ENCODE measurements at places on chromosomes 3 and 15. TPM values are rescaled to one million over a fixed set of nuclear protein-coding genes. Genes with fewer than 3 reads are reported as not detected.

GP5 gene
- 0.34 TPM for total RNA-seq

PARP16 gene
- 11.3 TPM for total RNA-seq

C2CD4B gene
- total RNA-seq = 8.6 TPM

MRAS gene
- 49.2 TPM for total RNA-seq

ARNT2 gene
- total RNA-seq = 7.5 TPM

DNA sequence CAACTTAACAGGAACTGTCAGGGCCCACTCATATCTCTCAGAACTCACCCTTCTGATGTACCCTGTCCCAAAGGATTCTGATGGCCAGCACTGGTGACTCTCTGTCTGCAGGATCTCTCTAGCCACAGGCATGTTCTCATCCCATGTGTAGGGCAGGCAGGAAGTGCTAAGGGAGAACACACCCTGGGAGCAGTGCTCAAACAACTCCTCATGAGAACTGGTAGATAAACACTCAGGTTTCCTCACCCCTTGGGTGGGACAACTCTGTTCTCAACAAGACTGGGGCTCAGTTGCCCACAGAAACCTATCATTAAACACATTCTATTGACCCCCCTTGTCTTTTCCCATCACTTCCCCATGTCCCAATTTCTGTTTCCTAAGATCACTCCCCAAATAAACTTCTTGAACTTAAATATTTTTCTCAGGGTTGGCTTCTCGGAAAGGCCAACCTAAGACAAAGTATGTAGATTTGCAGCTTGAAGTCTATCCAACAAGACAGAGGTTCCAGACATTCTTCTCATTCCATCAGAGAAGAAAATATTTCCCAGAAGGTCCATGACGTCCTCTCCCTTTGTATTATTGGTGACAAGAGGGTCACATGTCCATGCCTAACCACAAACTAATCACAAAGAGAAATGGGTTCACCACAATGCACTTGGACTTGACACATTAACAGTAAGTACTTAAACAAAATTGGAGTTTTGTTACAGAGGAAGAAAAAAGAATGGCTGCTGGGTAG is 276.6 kb upstream of the GADL1 start:
- H3K4me3 ChIP-seq = no peak overlapping the region
- H3K27ac ChIP-seq = peak overlapping the region; percentile 1
- DNase-seq = no peak
- no peaks in the 10 kb centered on the region for H3K4me1 ChIP-seq
- no peaks in the 10 kb centered on the region for H3K36me3 ChIP-seq

- H3K36me3 ChIP-seq = no peaks in the 10 kb centered on the region
- no peak overlapping the region for H3K4me3 ChIP-seq
- H3K4me1 ChIP-seq = no peaks in the 10 kb centered on the region
- DNase-seq = no peak
- H3K27me3 ChIP-seq = no peaks in the 10 kb centered on the region
- H3K27ac ChIP-seq = no peak overlapping the region
These were observed 36.3 kb upstream of the PPM1L start for GRCh38 chr3:160719710-160720109.

DNA sequence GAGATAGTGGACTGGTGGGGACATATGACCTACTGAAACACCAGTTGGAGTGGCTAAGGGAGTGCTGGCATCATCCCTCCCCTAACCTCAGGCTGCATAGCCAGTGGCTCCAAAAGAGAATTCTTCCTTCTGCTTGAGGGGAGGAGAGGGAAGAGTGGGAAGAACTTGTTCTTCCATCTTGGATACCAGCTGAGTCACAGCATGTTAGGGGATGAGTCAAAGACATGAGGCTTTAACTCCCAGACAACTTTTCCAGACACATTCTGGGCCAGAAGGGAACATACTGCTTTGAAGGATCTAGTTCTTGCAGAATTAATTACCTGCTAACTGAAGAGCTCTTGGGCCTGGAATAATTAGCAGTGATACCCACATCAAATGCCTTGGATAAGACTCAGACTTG is 36.8 kb upstream of the PEX5L start:
- no peaks in the 10 kb centered on the region for H3K4me1 ChIP-seq
- H3K36me3 ChIP-seq = no peaks in the 10 kb centered on the region
- H3K27ac ChIP-seq = no peak overlapping the region

- H3K4me3 ChIP-seq = no peak overlapping the region
- H3K36me3 ChIP-seq = no peaks in the 10 kb centered on the region
- DNase-seq = no peak
- peaks cover 44% of the 10 kb centered on the region for H3K4me1 ChIP-seq
- H3K27ac ChIP-seq = peak overlapping the region; percentile 72
These were observed 29.4 kb downstream of the LYSMD4 start for GRCh38 chr15:99703603-99704443.

DNA sequence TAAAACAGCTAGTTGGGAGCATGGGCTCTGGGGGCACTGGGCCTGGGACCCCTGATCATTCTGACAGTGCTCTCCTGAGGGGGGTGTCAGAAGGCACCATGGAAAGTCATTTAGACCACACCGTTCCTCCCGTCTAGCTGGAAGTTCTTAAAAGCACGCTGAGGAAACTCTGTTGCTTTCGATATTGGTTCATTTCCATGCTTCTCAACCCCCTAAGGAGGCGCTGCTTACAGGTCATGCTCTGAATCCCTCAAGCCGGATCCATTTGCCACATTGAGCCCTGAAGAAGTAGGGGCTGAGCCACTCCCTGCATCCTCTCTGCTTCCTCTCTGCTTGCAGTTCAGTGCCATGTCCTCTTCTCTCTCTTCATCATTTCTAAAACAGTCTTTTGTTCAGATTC is 187.2 kb downstream of the CACNA2D3 start:
- no peaks in the 10 kb centered on the region for H3K36me3 ChIP-seq
- DNase-seq = no peak
- no peak overlapping the region for H3K4me3 ChIP-seq
- H3K4me1 ChIP-seq = peaks cover 3% of the 10 kb centered on the region
- H3K27ac ChIP-seq = no peak overlapping the region

- no peak for DNase-seq
- no peaks in the 10 kb centered on the region for H3K36me3 ChIP-seq
- H3K27me3 ChIP-seq = no peaks in the 10 kb centered on the region
- no peak overlapping the region for H3K27ac ChIP-seq
These were observed 139.9 kb downstream of the GREM1 start for GRCh38 chr15:32857732-32858131.

DNA sequence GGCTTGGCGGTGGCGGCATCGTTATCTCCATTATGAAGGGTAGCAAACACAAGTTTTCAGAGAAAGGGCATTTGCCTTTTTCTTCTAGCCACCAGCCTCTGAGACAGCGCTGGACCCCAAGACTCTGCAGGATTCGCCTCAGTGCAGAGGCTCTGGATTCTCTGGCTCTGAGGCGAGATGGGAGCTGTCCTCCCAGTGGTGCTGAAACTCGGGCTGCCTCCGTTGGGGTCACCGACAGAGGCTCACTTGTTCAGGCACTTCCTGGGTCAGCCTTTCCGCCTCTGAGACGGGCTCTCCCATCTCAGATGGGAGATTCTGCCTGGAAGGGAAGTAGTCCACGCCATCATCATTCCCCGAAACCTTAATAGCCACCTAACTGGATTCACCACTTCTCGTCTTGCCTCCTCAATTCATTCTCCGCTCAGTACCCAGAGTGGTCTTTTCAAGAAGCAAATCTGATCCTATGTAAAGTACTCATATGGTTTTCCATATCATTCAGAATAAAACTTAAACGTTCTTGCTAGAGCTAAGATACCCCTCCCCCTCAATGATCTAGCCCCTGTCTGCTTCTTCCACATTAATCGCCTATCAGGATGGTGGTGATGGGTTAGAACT is 76.9 kb downstream of the RHCG start:
- H3K36me3 ChIP-seq = no peaks in the 10 kb centered on the region
- H3K27ac ChIP-seq = no peak overlapping the region
- H3K27me3 ChIP-seq = peaks cover 84% of the 10 kb centered on the region
- no peak for DNase-seq

GRCh38 chr15:36344887-36345286 is 234.5 kb upstream of the CDIN1 start:
- no peaks in the 10 kb centered on the region for H3K36me3 ChIP-seq
- H3K27ac ChIP-seq = no peak overlapping the region
- H3K4me1 ChIP-seq = no peaks in the 10 kb centered on the region
- DNase-seq = no peak
- no peaks in the 10 kb centered on the region for H3K27me3 ChIP-seq

- no peaks in the 10 kb centered on the region for H3K36me3 ChIP-seq
- H3K4me1 ChIP-seq = peaks cover 22% of the 10 kb centered on the region
- H3K27ac ChIP-seq = no peak overlapping the region
- no peak for DNase-seq
- H3K27me3 ChIP-seq = no peaks in the 10 kb centered on the region
These were observed 88.7 kb downstream of the NCEH1 start for GRCh38 chr3:172622156-172622555.

DNA sequence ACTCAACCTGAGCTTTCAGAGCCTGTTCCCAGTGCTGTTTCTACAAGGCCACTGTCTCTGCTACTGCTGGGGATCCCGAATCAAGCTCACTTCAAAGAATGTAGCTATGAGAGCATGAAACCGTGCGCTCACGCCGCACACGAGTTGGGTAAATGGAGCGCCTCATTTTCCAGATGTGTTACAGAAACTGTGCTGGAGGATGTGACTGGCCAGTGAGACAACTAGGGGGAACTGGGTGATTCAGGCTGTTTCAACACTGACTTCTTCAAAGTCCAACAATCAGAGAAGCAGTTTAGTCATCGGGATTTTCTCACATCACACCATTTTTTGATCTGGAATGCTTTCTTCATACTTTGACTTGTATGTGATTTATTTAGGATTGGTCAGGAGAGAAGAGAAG is 3.5 kb downstream of the ZNF710 start:
- H3K36me3 ChIP-seq = no peaks in the 10 kb centered on the region
- DNase-seq = no peak

GRCh38 chr3:46868287-46868686 is 5.0 kb upstream of the MYL3 start:
- DNase-seq = no peak
- H3K36me3 ChIP-seq = no peaks in the 10 kb centered on the region
- H3K4me3 ChIP-seq = no peak overlapping the region
- no peaks in the 10 kb centered on the region for H3K27me3 ChIP-seq
- peaks cover 53% of the 10 kb centered on the region for H3K4me1 ChIP-seq

Measured in esophagus muscularis mucosa (tissue), 4 donors.